Activated T-cell treated with anti-CD3 and anti-CD28 coated beads for 4 hours (primary cell): ENCODE measurements at places on chromosomes 7 and 10.

GRCh38 chr10:86269332-86269731, 97.3 kb downstream of the GRID1 start:
- no peak for DNase-seq

DNA sequence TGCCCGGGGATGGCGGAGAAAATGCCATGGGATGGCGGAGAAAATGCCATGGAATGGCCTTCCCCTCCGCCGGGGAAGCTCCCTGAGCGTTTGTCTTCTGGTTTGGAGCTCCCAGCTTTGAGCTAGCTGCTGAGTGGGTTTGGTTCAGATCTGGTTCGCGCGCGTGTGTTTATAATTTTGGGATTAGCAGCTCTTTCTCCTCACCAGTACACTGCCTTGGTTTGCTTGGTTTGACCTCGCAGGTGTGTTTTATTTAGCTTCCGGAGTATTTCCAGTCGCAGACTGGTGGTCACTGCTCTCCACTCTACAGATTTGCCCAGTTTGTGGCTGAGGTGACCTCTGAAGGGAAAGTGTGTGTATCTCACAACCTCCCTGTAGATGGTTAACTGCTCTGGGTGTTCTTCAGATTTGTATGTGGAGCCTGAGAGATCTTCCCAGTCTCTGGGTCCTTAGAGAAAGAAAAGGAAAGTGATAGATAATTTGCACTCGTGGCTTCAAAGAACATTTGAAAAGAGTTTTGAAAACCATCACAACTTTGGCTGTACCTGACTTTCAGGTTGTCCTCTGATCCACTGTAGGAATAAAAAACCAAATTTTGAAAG, 597 bp downstream of the ZNF277 start:
- DNase-seq: no peak

GRCh38 chr7:94449151-94449725, 54.5 kb downstream of the COL1A2 start:
- no peak for DNase-seq

- no peak for DNase-seq
Observed at GRCh38 chr10:17764142-17764541, 12.1 kb downstream of the TMEM236 start.

- no peak for DNase-seq
Observed at GRCh38 chr7:135333200-135333599, 99.6 kb downstream of the STRA8 start.
